ENCODE measurements at places on chromosomes 1 and 21.

- DNase-seq, result no peak
These were observed 25.6 kb downstream of the CCDC190 start for GRCh38 chr1:162835157-162835899.

DNA sequence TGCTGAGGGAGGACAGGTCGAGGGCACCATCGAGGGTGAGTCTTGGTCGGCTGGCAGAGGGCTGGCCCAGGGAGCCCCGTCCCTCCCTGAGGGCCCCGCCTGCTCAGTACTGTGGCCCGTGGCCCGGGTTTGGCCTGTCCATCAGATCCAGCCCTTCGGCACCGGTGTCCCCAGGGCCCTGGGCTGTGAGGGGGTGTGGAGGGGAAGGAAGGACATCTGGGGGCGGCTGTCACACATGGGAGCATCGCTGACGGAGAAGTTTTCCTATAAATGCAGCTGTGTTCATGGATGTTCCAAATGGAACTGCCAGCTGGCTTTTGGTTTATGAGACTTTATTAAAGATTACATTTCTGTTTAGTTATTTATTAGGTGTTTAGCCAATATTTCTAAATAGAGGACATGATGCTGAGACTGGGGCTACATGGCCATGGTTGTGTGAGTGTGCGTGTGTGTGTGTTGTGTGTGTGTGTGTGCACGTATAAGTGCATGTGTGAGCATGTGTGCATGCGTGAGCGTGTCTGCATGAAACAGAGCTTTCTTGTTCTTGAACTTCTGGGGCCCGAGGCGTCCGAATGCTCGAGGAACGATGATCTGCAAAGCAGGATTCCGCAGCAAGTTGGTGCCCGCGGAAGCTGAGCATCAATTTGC lies 54.3 kb downstream of the SLX9 start:
- no peak for DNase-seq

DNA sequence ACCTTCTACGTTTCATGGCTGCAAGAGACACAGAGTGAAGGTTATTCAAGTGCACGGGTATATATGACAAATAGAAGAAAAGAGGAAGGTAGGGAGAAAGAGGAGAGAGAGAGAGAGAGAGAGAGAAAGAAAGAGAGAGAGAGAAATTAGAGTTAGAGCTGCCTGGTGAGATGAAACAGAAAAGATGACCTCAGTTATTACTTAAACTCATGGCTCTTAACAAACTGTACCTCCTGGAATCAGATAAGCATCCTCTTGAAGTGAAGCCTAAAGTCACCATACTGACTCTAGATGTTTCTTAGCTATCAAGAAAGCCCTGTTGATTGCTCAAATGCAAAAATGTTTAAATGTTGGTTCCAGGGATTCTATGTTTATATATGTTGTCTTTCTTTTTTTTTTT lies 597.7 kb upstream of the ZP4 start:
- DNase-seq, result no peak

GRCh38 chr1:156489166-156489934 lies 11.2 kb downstream of the MEF2D start:
- DNase-seq, result no peak

Measured in fibroblast of the conjunctiva (primary cell).